ENCODE measurements at places on chromosomes 7 and 10.

DNA sequence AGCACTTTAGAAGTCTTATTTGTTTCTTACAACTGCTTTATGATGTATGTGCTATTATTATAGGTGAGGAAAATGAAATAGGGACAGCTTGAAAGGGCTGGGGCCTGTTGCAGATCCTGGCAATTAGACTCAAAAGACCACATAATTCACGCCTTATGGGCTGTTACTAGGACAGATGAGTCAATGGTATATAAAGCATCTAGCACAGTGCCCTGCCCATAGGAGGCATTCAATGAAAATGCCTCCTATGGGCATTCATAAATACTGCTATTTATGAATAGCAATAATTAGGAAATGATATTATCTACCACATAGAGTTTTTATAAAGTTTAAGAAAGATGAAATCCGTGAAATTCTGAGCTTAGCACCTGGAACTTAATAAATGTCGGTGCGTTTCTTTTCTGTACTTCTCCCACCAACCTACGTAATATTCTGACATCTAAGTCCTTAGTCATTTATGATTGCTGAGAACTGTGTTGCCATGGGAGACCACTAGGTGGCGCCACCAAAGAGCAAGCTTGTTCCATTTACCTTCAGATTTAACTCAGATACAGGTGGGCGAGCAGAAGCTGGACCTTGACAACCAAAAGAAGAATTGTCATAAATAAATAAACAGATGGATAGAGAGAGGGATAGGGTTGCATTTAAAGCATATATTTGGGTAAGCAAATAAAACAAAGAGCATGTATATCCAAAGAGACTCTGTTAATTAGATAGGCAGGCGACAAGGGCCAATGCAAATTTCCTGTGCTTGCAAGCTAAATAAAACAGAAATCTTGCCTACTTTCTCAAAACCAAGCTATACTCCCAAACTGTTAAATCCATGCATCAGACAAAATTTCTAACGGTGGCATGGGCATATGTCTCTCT lies 699.9 kb downstream of the INHBA start:
- DNase-seq, result peak; percentile 32

GRCh38 chr7:47035522-47035921 lies 546.4 kb downstream of the TNS3 start:
- DNase-seq, result no peak

DNA sequence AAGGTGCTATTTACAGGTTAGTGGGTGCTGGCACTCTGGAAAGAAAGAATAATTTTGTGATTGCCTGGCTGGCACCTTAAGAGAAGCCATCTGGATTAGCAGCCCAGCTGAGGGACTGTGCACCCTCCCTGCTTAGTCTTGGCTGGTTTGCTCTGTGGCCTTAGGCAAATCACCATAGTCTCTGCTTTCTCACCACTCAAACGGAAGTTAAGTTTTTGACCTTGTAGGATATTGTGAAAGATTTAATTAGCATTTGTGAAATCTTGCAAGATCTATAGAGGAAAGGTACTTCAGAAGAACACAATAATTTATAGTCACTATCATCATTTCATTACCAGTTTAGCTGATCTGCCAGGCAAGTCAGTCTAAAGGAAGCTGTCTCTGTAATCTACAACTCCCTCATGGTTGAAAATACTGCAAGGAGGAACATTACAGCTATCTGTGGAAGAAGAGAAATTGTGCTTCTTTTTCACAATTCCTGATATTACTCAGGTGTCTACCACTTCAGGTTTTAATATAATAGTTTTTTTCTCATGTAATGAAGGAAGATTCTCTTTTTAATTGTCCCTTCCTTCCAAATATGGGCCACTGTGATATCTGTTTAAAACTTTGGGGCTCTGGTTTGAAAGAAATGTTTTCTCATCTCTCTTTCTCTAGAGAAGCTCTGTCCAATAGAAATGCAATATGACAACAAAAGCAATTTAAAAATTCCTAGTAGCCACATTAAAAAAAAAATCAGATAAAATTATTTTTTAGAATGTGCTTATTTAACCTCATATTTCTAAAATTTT lies 219.6 kb downstream of the PTEN start:
- DNase-seq, result no peak

DNA sequence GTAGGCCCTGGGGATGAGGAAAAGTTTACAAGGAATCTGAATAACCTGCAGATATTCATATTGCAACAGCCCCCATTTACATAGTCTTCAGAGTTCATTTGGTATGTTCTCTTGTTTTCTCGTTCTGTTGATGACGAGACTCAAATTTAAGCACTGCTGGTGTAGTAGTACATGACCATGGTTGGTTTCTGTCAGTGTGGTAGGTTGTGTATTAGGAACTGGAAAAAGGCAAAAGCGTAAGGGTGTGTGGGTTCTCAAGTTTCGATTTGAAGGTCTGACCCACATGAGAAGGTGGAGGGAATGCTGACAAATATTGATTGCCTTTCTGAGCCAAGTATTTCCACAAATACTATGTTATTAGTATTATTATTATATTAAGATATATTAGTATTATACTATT lies 151.7 kb downstream of the AUTS2 start:
- DNase-seq, result no peak

DNA sequence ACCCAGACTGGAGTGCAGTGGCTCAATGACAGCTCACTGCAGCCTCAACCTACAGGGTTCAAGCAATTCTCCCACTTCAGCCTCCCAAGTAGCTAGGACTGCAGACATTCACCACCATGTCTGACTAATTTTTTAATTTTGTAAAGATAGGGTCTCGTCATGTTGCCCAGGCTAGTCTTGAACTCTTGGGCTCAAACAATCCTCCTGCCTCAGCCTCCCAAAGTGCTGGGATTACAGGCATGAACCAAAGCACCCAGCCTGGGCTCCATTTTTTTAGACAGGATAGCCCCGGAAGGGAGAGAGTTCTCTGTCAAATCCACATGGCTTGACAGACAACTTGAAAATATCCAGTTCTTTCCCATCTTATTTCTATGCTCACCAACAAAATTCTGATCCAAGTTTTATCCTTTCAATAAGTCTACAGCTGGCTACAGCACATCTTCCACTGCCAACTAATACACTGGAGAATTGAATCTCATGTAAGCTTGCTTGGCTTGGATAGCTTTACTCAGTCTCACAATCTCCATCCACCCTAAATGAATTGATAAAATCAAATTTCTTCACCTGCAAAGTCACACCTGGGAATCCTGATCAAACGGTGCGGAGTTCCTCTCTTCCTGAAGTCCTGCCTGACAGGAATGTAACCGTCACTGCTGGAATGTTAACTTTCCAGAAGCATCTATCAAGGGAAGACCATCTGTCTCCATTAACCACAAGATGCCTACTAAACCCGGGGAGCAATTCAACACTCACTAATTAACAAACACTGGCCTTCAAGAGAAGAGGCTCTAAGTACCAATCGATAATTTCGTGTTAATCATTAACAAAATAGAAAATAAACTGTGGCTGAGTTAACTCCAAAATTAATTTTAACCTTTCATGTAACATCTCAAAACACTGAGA lies 239.7 kb upstream of the MKLN1 start:
- DNase-seq, result no peak

DNA sequence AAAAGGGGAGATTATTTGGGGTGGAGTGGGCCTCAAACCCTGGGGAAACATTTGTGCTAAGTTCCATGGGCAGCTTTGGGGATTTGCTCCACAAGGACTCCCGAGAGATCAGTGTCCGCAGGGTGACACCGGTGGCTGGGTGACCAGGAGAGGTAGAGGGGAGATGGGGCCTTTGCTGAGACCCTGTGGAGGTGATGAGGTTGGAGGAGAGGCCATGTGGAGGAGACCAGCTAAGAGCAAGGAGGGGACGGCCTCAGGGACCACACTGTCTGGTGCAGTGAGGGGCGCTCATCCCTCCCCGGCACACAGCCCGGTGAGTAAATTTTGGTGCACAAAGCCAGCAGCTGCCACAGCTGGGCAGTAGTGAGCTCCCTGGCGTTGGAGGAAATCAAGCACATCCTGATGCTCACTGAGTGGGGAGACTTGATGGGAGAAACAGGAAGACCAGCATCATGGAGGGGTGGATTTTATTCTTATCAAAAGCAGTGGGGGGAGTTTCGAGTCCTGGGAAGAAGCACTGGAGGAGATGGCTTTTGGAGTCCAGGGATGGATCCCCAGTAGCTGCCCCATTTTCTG lies 20.2 kb upstream of the ELFN1 start:
- DNase-seq, result no peak

DNA sequence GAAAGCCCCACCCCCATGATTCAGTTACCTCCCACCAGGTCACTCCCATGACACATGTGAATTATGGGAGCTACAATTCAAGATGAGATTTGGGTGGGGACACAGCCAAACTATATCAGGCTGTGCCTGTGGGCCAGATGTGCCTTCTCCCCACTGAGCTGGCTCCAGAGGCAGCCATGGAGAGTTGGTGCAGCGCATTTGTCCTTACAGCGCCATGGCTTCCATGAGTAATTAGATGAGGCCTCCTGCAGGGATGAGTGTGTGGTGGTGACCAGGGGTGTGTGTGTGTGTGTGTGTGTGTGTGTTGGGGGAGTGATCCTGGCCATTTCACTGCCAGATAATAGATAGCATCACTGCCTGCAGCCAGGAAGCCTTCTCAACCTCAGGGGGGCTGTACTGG lies 94.6 kb downstream of the FANK1 start:
- DNase-seq, result no peak

GRCh38 chr7:131094685-131095084 lies 233.0 kb upstream of the MKLN1 start:
- DNase-seq, result no peak

DNA sequence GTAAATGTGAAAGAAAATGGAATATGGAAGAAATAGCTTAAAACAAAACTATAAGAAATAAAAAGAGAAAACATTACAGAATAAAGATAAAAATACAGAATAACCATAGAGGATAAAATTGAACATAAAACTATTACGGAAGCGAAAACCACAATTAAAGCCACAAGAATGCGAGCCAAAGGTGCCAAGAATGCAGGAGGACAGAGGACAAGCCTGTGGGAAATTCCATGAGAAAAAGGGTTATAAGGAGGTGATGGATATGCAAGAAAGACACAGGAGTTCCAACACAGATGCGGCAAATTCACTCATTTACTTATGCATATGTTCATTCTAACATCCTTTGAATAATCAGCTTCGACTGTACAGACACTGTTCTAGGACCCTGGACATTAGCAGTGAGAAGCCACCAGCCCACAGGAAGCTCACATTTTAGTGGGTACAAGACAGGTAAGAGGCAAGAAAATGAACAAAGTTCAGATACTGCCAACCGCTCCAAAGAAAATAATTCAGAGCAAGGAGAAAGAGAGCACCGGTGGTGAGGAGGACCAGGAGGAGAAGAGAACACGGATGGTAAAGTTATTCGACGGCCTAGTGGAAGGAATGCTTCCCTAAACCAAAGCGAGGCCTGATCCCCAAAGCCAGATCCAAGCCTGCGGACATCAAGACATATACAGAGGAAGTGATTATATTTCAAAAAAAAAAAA lies 213.7 kb upstream of the MGMT start:
- no peak for DNase-seq

GRCh38 chr10:102302611-102303010 lies 57.3 kb downstream of the GBF1 start:
- DNase-seq, result no peak

- DNase-seq, result peak; percentile 14
These were observed 146.2 kb downstream of the PTPN20 start for GRCh38 chr10:47057471-47057870.

GRCh38 chr7:155188821-155189581 lies 108.7 kb upstream of the INSIG1 start:
- peak; percentile 14 for DNase-seq

DNA sequence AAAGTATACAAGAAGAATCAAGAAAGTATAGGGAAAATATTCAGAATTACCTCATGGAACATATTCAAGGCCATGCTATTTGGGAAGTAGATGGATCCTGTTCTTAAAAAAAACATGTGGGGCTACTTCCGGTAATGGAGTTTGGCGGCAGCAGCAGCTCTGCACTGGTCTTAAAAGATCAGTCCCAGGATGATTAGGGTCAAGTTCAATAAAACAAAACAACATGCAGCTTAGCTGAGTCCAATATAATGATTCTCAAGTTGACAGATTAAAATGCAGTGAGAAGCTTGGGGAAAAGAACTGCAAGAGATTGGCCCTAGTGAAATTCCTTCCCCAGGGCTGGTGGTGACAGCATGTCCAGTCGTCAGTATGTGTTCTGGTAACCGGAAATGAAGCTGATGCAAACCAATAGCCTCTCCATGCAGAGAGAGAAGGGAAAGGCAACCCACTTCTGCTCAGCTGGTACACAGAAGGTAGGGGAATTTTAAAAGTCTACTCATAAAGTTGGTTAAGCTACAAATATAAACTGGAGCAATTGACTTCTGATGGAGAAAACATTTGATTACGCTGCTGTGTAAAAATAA lies 305.1 kb upstream of the IMMP2L start:
- DNase-seq, result no peak

- no peak for DNase-seq
These were observed 12.6 kb downstream of the FFAR4 start for GRCh38 chr10:93579089-93579488.

GRCh38 chr10:97138846-97139245 lies 46.9 kb downstream of the SLIT1 start:
- DNase-seq, result no peak

DNA sequence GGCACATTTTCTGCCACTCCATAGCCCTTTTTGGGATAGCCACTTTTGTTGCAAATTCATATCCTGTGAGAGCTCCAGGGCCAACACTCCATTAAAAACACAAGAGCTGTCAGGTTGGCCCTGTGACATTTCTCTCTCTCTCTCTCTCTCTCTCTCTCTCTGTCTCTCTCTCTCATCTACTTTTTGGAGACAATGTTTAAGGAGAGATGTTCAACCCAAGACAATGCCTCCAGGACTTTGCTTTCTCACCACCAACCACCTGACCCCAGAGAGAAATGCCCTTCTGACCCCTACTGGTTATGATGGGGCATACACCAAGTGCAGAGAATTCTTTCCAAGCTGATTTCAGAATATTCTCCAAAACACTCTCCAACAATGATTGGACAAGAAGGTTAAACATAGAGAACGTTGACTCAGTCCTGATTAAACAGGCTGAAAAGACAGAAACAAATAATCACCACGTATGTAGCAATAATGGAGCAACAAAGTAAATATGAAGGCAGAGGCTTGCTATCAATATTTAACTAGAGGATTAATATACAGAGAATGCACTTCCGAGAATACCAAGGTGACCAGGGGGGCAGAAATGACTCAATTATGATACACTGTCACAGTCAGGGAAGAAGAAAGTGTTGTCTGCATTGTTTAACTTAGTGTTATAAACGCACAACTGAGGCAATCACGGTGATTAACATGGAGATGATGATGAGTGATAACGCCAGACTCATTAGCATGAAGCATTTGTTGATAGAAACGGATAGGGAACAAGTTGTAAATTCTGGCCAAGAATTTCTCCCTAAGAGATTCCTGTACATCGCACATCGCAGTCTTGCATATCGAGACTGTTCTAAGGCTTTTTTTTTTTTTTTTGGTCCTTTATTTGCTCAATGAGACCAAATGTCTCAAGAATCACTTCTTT lies 178.5 kb downstream of the NRP1 start:
- DNase-seq, result no peak

DNA sequence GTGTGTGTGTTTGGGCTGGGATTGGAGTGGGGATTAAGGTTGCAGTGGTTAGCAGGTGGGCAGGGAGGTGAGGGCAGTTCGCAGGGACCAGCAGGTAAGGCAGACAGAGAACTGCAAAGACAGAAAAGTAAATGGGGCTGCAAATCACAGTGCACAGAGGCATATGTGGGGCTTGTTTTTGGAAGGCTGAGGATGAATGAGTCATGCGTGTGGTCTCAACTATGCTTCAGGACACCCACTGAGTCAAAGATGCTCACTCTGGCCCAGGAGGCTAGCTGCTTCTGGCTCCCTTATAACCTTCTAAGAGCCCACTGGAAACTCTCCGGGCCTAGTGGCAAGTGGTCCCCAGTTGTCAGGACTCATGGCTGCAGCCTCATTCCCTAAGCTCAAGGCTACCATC lies 118.2 kb downstream of the ZNF248 start:
- DNase-seq, result no peak

Data from left colon (tissue), 2 donors.